ENCODE measurements at places on chromosomes 3 and 15. TPM values are rescaled to one million over a fixed set of nuclear protein-coding genes. Genes with fewer than 3 reads are reported as not detected.

Gene DLL4
- total RNA-seq, result not detected

Gene OSTN
- not detected for total RNA-seq

Gene TMEM212
- not detected for total RNA-seq

Gene SCN5A
- total RNA-seq, result not detected

Gene ABCF3
- 102 TPM for total RNA-seq

Gene ERICH6
- 0.24 TPM for total RNA-seq

Gene CPEB1
- total RNA-seq, result not detected

Gene IL17RC
- total RNA-seq, result 3.2 TPM

Gene ZBBX
- not detected for total RNA-seq

Gene SPESP1
- total RNA-seq, result 0.70 TPM

Gene REC114
- total RNA-seq, result not detected

Gene SNAPC5
- 24.9 TPM for total RNA-seq

Gene LMAN1L
- total RNA-seq, result 2.4 TPM

Gene RHCG
- total RNA-seq, result not detected

Gene LEKR1
- total RNA-seq, result 5.1 TPM

Gene EIF4E3
- total RNA-seq, result 35.3 TPM

Gene GOLGA8R
- total RNA-seq, result 6.9 TPM

Gene KBTBD13
- not detected for total RNA-seq

Gene ZMYND10
- total RNA-seq, result 1.7 TPM

Gene GHSR
- not detected for total RNA-seq

Gene GASK1A
- 0.20 TPM for total RNA-seq

Gene TMIE
- total RNA-seq, result 5.4 TPM

Gene GOLGA8T
- total RNA-seq, result not detected

All from naive thymus-derived CD4-positive, alpha-beta T cell (primary cell).